ENCODE measurements at places on chromosomes 5 and 9. TPM values are rescaled to one million over a fixed set of nuclear protein-coding genes. Genes with fewer than 3 reads are reported as not detected.

SLC34A1 gene
- not detected for polyA plus RNA-seq

SELENOP gene
- 98.3 TPM for polyA plus RNA-seq

COL23A1 gene
- 10.1 TPM for polyA plus RNA-seq

SHC3 gene
- polyA plus RNA-seq, result 0.61 TPM

C7 gene
- 1.6 TPM for polyA plus RNA-seq

LMX1B gene
- polyA plus RNA-seq, result 0.80 TPM

AFF4 gene
- polyA plus RNA-seq, result 42.2 TPM

GRCh38 chr9:18129809-18130334 is 344.1 kb upstream of the ADAMTSL1 start:
- no peak for DNase-seq

DNA sequence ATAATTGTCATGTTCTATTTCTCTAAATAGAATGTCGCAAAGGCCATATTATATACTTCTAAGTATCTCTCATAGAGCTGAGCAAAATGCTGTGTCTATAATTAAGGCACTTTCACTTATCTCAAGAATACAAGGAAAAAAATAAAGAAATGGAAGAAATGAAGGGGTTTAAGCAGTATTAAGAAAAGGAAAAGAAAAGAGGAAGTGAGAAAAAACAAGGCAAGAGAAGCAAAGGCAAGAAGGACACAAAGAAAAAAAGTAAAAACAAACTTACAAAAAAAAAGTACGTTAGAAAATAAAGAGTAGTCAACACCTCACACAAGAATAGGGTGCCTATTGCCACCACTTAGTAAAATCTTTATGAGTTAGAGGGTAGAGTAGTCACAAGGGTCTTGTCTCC is 506.2 kb downstream of the GABRG2 start:
- DNase-seq, result no peak

DNA sequence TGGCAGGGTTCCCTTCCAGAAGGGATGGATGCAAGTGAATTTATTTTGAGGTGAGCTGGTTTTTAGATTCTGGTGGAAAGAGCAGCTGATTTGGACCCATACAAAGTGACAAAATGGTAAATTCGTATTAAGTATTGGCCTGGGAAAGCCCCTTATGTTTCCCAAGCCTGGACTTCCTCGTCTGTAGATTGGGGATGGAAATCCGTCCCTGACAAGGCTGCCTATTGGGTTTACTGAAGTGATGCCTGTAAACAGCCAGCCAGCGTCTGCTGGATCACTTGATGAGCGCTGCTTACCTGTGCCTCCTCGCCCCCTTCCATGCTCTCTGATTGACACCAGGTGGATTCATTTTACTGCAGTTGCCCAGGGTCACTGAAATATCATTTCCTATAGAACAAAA is 233.8 kb downstream of the GADD45G start:
- DNase-seq, result no peak

GRCh38 chr5:113204525-113205161 is 228.0 kb downstream of the DCP2 start:
- no peak for DNase-seq

GRCh38 chr9:128619127-128619526 is 37.5 kb downstream of the DYNC2I2 start:
- no peak for DNase-seq

DNA sequence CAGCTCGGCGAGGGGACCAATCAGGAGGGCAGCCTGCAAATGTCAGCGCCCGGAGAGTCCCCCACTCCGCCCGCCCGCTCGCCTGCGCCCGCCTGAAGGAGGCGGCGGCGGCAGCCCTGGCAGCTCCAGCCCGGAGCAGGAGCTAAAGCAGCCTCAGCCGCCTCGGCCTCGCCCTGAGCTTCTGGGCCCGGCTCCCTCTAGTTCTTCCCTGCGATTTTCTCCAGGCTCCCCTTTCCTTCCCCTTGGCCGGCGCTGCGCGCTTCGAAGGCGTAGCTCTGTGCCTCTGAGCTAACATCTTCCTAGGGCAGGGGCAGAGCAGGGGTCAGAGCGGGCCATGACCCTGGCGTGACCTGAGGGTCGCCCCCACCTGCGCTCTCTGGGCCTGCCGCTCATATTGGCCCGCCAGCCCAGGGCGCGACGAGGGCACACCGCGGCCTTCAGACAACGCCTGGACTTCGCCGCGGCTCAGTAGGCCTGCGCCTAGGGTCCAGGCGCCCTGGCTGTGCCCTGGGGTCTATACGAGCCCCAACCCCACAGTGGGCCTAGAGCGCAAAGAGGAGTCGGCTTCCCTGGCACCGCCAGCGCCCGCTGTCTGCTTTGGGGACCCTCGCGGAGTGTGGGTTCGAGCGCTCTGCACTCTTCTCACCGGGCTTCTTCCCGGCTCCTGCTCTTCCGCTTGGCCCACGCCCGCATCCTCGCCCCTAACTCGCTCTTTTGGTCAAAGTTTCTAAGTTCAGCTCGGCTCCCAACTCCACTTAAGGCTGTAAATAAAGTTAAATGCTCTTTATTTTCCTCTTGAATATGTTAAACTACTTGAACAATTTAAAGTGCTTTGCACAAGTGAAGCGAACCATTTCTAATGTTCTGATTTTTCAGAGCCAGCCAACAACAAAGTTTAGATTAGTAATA is 504 bp upstream of the OTP start:
- DNase-seq, result no peak

DNA sequence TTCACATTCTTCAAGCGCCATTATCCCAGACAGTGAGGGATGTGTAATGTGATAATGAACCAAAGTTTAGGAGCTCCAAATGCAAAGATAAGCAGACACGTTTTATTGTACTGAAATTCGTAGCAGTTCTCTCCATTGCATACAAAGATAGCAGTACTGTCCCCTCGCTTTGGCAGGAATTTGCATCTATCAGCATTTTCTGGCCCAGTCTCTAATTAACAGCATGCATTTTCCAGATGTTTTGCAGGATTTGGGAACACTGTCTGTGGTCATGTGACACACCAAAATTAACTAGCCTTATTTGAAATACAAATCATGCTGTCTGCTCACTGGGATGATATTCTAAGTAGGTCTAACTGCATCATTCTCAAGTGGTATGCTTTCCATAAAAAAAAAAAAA is 235.9 kb upstream of the TRPM3 start:
- peak; percentile 6 for DNase-seq

DNA sequence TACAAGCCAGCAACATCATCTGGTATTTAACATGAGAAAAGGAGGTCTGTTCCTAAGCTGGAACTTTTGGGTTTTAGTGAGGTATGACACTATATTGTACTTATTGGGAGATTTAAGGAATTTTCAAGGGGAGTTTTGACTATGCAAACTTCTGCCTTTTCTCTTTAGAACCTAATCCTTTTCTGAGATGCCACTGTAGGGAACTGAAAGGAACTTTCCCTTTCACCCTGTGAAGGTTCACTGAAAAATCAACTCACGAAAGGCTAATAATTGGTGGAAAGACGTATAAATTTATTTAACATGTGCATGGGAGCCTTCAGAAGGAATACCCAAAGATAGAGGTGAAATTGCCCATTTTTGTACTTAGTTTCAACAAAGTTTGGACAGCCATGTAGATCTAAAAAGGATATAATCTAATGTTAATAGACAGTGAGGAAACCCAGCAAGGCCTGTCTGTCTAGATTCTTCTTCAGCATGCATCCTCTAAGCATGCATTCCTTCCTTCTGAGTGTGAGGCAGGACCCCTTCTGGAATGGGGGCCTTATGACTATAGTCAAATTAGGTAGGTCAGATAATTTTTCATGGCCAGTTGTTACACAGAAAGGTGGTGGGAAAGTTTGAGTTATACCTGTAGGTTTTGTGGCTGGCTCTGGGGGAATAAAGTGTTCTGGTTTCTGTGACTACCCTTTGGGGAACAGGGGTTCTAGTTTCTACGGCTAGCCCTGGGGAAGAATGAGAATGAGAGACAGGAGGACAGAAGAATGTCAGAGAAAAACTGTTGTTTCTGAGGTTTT is 200.3 kb downstream of the C9orf152 start:
- no peak for DNase-seq

- DNase-seq, result no peak
These were observed 12.8 kb downstream of the PDCL start for GRCh38 chr9:122815544-122815943.

DNA sequence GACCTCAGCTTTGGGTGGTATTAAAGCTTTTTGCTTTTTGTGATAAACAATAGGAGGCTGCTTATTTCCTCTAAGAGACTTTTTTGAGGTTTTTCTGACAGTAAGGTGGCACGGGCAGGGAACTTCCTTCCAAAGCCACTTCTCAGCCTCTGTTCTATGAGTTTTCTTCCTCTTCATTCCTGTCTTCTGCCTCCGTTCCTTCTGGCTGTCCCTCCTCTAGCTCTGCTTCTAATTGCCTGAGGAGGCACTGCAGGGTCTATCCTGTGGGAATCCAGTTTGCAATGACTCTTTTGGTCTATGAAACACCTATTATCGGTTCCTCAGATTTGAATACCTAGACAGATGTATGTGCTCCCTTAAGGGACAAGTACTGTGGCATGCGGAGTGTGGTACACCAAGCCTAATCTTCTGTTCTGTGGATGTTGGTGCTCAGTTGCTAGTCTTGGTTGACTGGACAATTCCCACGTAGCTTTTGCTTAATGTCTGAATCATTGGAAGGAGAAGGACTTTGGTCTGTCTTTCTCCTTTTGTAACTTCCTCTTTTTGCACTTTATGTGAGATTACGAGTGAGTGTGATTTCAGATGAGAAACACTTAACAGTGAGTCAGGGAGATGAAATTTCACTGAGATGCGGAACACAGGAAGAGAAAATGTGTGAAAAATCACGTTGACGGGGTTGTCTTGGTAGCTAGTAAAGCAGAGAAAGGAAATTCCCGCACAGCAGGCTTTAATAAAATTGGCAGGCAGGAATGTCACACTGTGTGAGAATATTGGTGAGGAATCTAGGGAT is 305.2 kb downstream of the EFNA5 start:
- no peak for DNase-seq

- DNase-seq, result no peak
These were observed 14.9 kb downstream of the DAB2IP start for GRCh38 chr9:121666294-121666693.

- no peak for DNase-seq
These were observed 35.6 kb downstream of the NIM1K start for GRCh38 chr5:43227655-43228054.

DNA sequence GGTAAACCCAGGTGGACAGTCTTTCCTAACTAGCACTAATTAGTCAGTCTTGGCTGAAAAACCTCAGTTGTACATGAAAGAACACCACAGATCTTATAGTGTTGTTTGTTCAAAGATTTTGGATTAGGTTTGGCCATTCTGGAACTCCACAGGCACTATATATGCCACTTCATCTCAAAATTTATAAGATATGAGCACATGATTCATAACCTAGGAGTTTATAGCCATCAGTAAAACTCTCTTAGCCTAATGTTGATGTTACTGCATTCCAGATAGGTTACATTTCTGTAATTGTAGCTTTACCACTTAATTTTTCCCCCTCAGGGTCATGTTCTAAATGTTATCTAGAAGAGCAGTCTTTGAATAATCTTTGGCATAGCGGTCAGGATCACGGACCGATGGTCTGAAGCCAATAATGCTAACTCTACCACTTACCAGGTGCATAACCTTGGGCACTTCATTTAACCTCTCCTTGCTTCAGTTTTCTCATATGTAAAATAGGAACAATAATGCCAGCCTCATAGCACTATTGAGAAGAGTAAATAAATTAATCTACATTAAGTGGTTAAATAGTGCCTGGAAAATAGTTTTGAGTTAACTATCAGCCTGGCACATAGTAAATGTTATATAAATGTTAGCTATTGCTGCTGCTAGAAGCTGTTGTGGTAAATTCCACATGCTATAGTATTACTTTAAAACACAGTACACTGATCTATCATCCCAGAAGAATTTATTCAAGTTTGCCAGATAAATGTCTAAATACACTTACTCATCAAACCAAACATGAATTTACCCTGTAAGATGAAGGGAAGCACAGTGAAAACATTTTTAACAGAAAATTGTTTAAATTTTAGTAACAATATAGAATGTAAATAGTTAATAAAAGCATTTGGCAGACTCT is 743.9 kb downstream of the NR2F1-AS1 start:
- DNase-seq, result no peak

- no peak for DNase-seq
These were observed 98.0 kb upstream of the SARDH start for GRCh38 chr9:133836001-133836758.

DNA sequence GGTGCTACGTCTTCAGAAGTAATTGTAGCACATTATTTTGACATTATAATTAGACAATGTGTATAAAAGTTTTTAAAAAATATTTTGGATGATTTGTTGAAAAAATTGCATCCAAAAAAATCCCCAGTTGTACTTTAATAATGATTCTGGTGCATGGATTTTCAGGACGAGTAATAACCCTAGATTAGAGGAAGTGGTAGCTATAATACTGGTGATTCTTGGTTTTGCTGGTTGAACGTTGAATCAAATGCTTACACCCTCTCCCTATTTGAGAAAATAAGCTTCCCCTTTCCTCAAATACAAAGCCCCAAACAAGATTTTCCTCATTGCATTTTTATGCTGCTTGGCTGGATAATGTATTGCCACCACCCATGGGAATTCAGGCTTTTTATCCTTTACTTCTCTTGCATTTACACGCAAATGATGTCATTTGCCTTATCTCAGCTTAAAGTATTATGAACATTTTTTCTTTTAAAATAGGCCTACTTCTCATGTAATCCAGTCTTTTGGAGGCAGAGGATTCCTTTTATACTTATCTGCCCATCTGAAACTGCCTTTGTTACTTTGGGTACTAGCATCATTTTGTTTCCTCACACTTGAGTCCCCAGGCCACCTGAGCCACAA is 86.3 kb downstream of the UBE2R2 start:
- DNase-seq, result no peak

DNA sequence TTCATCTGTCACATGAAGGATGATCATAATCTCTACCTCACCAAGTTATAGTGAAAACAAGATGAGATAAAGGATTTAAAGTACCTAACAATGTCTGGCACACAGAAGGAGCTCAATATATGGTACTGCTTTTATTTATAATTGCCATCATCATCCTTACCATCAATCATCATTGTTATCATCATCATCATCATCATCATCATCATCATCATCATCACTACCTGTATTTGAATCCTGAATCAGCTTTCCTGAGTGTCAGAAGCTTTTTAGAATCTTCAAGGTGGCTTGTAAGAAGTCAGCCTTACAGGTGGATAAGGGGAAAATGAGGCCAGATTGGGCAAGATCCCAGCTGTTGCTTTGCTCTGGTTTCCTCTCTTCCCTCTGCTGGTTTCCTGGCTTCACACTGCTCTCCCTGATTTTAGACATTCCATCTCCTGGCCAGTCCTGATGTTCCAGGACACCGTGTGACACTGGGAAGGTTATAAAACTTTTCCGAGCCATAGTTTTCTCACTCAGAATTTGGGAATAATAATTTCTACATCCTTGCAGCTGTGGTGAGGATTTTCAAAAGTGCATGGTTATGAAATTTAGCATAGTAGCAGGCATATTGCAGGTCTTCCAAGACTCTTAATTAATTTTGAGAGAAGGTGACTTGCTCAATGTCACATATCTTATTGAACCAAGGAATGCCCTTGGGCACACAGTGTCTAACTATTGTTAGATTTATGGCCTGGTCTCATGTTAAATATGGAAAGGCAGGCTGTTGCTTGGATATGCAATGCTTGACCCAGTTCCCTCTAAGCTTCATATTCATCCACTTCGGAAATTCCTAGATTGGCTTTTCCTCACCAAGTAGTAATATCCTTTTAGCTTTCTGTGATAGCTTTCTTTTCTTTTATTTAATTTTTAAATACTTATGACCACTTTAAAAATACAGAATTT is 160.7 kb downstream of the TMEM38B start:
- no peak for DNase-seq

GRCh38 chr5:23269981-23270380 is 237.4 kb upstream of the PRDM9 start:
- DNase-seq, result no peak

All from forelimb muscle (tissue), 1 donor.